Osteocyte (in vitro differentiated cells): ENCODE measurements at places on chromosomes 7 and 10.

- no peak overlapping the region for H3K27ac ChIP-seq
- no peaks in the 10 kb centered on the region for H3K36me3 ChIP-seq
- H3K27me3 ChIP-seq = no peaks in the 10 kb centered on the region
- H3K4me3 ChIP-seq = no peak overlapping the region
- peaks cover 15% of the 10 kb centered on the region for H3K4me1 ChIP-seq
- DNase-seq = no peak
Measured at GRCh38 chr10:21326594-21327288, 198.7 kb downstream of the SKIDA1 start.

DNA sequence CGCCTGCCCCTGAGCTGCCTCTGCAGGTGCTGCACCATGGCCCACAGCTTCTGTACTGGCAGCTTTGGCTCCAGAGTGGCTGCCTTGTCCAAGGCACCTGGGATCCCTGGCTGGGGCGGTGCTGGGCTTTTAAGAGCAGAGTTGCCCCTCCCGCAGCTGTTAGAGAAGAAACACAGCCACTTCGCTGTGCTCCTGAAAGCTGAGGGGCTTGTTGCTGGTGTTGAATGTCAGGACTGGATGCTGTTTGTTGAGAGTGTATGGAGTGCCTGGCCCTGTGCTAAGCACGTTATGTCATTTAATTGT, 6.2 kb downstream of the FAM241B start:
- DNase-seq = no peak
- H3K4me3 ChIP-seq = no peak overlapping the region
- H3K36me3 ChIP-seq = no peaks in the 10 kb centered on the region
- H3K4me1 ChIP-seq = peaks cover 23% of the 10 kb centered on the region
- H3K27me3 ChIP-seq = peaks cover 3% of the 10 kb centered on the region
- H3K27ac ChIP-seq = no peak overlapping the region

DNA sequence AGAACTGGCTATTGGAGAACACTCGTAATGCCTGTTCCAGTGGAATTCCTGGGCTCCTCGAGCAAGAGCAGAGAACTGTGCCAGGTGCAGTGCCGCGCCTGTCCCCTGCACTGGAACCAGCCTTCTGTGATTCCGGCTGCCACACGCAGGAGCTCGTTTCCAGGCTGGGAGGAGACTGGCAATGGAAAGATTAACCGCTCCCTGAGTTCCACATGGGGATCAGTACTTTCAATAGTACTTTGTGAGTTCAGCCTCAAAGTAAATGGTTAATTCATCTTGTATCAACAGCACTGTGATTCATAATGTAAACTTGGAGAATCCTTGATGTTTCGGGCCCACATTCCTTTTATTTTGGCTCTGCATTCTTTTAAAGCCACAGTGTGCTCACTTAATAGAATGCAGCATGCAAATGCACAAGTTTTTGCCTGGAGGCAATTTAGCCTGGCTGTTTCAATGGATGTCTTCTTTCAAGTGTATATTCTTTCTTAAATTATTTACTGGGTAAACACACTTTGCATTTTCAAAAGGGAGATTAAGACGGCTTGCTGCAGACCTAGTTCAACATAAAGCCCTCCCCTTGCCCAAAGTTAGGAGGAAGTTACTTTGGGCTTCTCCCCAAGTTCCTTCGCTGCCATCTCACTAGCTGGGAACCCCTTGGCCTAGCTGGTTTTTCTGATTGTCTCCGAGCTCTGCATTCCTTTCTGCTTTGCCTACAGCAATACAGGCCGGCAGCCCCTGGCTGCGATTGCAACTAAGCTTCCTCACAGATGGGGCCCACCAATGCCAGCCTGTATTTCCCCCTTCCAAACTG, 138.1 kb upstream of the TCF7L2 start:
- H3K27me3 ChIP-seq = no peaks in the 10 kb centered on the region
- H3K4me3 ChIP-seq = peak overlapping the region; percentile 70
- H3K27ac ChIP-seq = peak overlapping the region; percentile 90
- no peak for DNase-seq

GRCh38 chr7:79702116-79702515, 248.6 kb upstream of the MAGI2 start:
- DNase-seq = no peak
- H3K4me1 ChIP-seq = no peaks in the 10 kb centered on the region
- H3K36me3 ChIP-seq = no peaks in the 10 kb centered on the region
- H3K27me3 ChIP-seq = no peaks in the 10 kb centered on the region
- H3K4me3 ChIP-seq = no peak overlapping the region
- no peak overlapping the region for H3K27ac ChIP-seq

GRCh38 chr10:131556897-131557495, 245.5 kb upstream of the TCERG1L start:
- H3K36me3 ChIP-seq = no peaks in the 10 kb centered on the region
- H3K27ac ChIP-seq = no peak overlapping the region
- no peak for DNase-seq
- H3K4me3 ChIP-seq = no peak overlapping the region
- no peaks in the 10 kb centered on the region for H3K4me1 ChIP-seq
- no peaks in the 10 kb centered on the region for H3K27me3 ChIP-seq
